ENCODE measurements at places on chromosomes 16 and 17. TPM values are rescaled to one million over a fixed set of nuclear protein-coding genes. Genes with fewer than 3 reads are reported as not detected.

GNG13 gene
- not detected for total RNA-seq

CDH13 gene
- 1.5 TPM for total RNA-seq

TEDC2 gene
- total RNA-seq, result 45.4 TPM

SLC12A3 gene
- total RNA-seq, result not detected

NAGS gene
- total RNA-seq, result 3.7 TPM

CLEC19A gene
- total RNA-seq, result 0.20 TPM

ZSCAN10 gene
- total RNA-seq, result 212 TPM

- no peak overlapping the region for H3K4me3 ChIP-seq
- no peaks in the 10 kb centered on the region for H3K4me1 ChIP-seq
- no peaks in the 10 kb centered on the region for H3K36me3 ChIP-seq
- DNase-seq, result no peak
- H3K27ac ChIP-seq, result no peak overlapping the region
- H3K27me3 ChIP-seq, result peaks cover 98% of the 10 kb centered on the region
Measured at GRCh38 chr17:48643697-48644012, 17.5 kb upstream of the HOXB9 start.

DNA sequence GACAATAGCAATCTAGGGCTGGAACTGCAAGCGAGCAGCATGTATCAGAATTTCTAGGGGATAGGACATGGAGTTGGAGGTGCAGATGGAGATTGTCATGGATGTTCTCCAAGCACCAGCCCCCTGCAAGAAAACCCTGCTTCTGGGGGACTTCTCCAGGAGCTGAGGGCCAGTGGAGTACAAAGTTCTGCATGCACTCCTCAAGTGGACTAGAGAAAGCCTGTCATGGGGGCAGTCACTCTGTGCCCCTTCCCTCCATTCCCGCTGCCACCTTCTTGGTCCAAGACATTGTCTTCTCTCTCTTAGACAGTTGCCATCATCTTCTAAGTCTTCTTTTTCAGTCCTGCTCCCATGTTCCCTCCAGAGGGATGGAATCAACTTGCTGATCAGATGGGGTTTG is 87.9 kb downstream of the AIPL1 start:
- no peak overlapping the region for H3K4me3 ChIP-seq
- H3K27ac ChIP-seq, result no peak overlapping the region

GRCh38 chr17:49996495-49997300 is 1.7 kb upstream of the DLX3 start:
- H3K36me3 ChIP-seq, result no peaks in the 10 kb centered on the region
- peak overlapping the region; percentile 73 for H3K4me3 ChIP-seq
- DNase-seq, result peak; percentile 77
- H3K4me1 ChIP-seq, result no peaks in the 10 kb centered on the region
- peaks cover 57% of the 10 kb centered on the region for H3K27me3 ChIP-seq
- no peak overlapping the region for H3K27ac ChIP-seq

DNA sequence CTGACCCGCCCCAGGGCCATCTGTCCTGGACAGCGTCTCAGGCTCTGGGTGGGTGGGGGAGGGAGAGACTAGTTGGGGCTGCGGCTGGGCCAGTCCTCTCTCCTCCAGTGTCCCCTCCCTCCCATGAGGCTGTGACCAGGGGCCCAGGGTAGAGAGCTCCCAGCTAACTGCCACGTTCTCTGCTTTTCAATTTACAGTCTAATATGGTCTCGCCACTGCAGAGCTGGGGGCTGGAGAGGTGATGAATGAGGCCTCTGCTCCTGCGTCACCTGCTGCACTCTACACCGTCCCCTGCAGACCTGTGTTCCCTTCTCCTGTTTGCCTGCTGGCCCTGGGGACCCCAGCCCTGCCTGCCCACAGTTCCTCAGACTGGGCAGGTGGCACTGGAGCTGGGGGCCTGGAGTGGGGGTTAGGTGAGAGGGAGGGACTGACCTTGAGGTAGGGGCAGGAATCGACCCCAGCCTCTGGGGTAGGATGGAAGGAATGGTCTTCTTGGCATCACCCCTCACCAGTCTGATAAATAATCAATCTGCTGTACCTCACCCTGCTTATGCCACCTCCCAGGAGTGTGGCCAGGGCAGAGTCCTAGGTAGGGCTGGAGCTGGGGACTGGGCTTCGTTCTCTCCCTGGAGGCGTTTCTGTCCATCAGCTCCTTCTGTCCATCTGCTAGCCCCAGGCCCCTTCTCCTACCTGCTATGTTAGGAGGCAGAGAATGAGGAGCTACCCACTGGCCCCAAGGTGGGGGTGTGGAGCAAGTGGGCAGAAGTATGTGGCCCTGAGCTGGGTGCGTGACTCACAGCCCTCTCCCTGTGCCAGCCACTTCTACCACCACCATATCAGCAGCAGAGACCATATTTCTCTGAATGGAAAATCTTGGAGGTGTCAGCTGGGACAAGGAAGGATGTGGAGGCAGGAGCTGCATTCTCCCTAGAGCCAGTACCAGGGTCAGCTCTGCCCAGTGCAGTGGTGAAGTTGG is 12.9 kb downstream of the SEZ6 start:
- no peaks in the 10 kb centered on the region for H3K4me1 ChIP-seq
- H3K27me3 ChIP-seq, result no peaks in the 10 kb centered on the region
- no peak overlapping the region for H3K4me3 ChIP-seq
- DNase-seq, result no peak

- H3K27me3 ChIP-seq, result no peaks in the 10 kb centered on the region
- H3K27ac ChIP-seq, result no peak overlapping the region
- H3K4me3 ChIP-seq, result no peak overlapping the region
- H3K4me1 ChIP-seq, result peaks cover 2% of the 10 kb centered on the region
- no peak for DNase-seq
Measured at GRCh38 chr16:7209598-7209997, 123.0 kb upstream of the RBFOX1 start.

GRCh38 chr16:31344712-31345111 is 10.3 kb upstream of the ITGAX start:
- H3K4me1 ChIP-seq, result no peaks in the 10 kb centered on the region
- no peak overlapping the region for H3K4me3 ChIP-seq
- no peaks in the 10 kb centered on the region for H3K27me3 ChIP-seq
- no peak overlapping the region for H3K27ac ChIP-seq
- H3K36me3 ChIP-seq, result no peaks in the 10 kb centered on the region
- no peak for DNase-seq

DNA sequence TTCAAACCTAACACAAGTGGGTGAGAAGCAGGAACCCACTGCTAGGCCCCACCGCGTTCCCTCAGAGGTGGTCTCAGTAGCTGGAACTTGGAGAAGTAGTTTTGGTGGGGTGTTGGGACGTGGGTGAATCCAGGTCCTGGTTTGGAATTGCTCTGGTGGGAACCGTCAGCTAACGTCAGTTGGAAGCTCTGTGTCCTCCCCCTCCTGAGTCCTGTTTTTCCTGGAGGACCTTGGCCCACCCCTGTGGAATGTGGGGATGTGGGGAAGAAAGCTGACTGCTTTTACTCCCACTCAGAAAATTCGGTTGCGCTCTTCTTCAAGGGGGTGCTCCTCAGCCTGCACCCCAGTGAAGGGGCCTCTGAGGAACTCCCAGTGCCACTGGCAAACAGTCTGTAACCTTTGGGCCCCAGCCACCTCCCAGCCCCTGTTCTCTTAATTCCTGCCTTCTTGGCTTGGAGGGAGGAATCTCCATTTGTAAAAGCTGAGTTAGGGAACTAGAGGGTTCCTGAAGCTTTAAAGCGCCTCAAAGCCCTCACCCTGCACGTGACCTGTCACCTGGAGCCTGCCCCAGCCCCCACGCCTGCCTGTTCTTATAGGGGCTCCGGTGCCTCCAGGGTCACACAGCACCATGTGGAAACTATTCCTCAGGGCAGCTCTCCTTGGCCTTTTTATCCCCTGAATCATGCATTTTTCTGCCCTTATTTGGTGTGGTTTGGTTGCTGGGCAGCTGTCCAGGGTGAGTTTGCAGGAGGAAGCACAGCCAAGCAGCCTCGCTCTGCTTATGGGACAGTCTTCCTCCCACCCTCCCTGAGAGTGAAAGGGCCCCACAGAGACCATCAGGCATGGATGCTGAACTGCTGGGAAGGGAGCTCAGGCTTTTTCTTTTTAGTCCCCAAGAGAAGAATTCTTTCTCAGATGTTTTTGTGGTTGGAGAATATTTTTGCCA is 16.2 kb upstream of the NAGLU start:
- peak overlapping the region; percentile 59 for H3K4me3 ChIP-seq
- H3K27ac ChIP-seq, result no peak overlapping the region
- peaks cover 2% of the 10 kb centered on the region for H3K27me3 ChIP-seq
- peak; percentile 77 for DNase-seq
- peaks cover 11% of the 10 kb centered on the region for H3K4me1 ChIP-seq

GRCh38 chr17:49746791-49747490 is 17.0 kb downstream of the FAM117A start:
- H3K27ac ChIP-seq, result no peak overlapping the region
- DNase-seq, result no peak
- peaks cover 1% of the 10 kb centered on the region for H3K36me3 ChIP-seq

DNA sequence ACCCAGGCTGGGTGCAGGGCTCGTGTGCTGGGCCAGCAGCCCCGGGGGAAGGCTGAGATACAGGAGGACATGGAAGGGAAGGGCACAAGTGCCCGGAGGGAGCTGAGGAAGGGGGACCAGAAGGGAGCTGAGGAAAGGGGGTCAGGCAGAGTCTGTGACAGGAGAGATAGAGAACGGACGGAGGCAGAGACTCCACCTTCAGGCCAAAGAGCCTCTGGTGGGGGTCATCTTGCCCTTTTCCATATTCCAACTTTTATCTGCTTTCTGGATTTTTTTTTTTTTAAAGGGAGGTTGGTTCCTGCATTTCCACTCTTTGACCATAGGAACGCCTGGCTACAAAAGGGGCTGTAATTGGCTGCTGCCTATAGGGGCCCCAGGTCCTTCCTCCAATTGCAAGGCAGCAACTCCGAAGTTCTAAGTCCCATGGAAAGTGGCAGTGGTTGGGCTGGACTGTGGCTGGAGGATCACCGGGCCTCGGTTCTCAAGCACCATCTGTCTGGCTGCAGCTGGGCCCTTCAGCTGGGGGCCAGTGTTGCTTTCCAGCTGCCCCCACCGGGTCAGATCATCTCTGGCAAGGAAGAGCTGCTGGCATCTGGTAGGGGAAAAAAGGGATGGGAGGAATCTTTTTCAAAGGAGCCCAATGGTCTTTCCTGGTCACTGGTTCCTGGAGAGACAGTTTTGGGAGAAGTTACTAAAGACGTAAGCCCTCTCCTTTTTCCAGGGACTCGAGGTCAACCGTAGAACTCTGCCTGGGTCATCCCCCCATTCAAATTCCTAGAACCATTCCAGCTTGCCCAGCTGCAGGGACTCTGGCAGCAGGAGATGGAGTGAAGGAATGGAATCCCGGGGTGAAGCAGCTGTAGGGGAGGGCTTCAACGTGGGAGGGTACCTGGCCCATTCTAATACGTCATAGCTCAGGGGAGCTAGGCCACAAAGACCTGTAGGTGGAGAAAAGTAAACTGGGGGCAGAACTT is 13.1 kb upstream of the MRPS23 start:
- H3K4me1 ChIP-seq, result peaks cover 2% of the 10 kb centered on the region
- no peak overlapping the region for H3K27ac ChIP-seq
- H3K27me3 ChIP-seq, result peaks cover 5% of the 10 kb centered on the region
- peak overlapping the region; percentile 57 for H3K4me3 ChIP-seq
- peak; percentile 46 for DNase-seq
- peaks cover 2% of the 10 kb centered on the region for H3K36me3 ChIP-seq

GRCh38 chr17:32187271-32187670 is 45.0 kb downstream of the RHOT1 start:
- no peak for DNase-seq
- no peak overlapping the region for H3K27ac ChIP-seq
- no peaks in the 10 kb centered on the region for H3K4me1 ChIP-seq
- H3K27me3 ChIP-seq, result no peaks in the 10 kb centered on the region

- H3K4me3 ChIP-seq, result no peak overlapping the region
- no peak for DNase-seq
- peaks cover 4% of the 10 kb centered on the region for H3K27me3 ChIP-seq
- H3K27ac ChIP-seq, result no peak overlapping the region
- H3K4me1 ChIP-seq, result no peaks in the 10 kb centered on the region
Measured at GRCh38 chr17:43938838-43939182, 3.5 kb downstream of the PPY start.

- no peak for DNase-seq
- H3K27me3 ChIP-seq, result no peaks in the 10 kb centered on the region
- no peaks in the 10 kb centered on the region for H3K4me1 ChIP-seq
- H3K36me3 ChIP-seq, result no peaks in the 10 kb centered on the region
- H3K27ac ChIP-seq, result no peak overlapping the region
Measured at GRCh38 chr17:31413874-31414549, 22.5 kb downstream of the RAB11FIP4 start.

DNA sequence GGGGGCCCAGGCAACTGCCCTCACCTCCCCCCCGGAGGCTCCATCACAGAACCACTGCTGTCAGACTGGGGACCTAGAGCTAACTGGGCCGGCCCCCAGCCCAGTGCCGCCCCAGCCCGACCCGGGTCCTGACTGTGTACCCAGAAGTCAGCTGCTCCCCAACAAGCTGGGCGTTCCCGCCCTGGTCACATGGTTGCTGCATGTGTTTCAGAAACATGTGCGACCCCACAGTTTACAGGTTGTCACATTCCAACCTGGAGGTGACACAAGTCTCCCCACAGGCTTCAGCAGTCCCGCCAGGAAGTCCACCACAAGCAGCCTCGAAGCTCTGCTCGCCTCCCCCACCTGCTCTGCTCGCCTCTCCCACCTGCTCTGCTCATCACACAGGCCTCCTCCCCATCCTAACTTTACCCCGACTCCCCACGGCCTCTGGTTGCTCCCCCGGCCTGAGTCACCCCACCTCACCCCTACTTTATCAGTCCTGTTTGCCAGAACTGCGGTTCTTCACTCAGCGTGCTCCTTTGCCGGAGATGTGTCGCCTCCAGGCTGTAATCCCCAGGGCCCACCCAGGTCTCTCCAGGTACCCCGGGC is 968 bp downstream of the MRPL28 start:
- no peak for DNase-seq
- no peaks in the 10 kb centered on the region for H3K4me1 ChIP-seq
- no peak overlapping the region for H3K27ac ChIP-seq
- peaks cover 54% of the 10 kb centered on the region for H3K36me3 ChIP-seq

DNA sequence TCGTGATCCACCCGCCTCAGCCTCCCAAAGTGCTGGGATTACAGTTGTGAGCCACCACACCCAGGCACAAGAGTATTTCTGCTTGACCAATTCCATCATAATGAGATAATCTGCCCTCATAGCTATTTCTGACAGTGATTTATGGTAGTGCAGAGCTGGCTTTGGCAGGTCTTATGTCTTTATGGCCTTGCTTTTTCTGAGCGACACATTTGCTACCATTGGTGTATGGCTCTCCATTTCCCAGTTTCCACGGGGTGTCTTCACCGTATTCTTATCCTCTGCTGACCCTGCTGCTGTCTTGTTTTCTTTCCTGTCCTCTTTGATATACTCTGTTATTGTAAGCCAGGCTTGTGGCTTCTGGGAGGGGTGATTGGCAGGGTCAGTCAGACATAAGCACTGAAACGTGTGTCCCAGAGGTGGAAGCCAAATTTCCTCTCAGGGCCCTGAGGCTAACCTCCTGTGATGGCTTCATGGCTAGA is 161.1 kb upstream of the TBX2 start:
- no peaks in the 10 kb centered on the region for H3K4me1 ChIP-seq
- no peak for DNase-seq
- H3K27ac ChIP-seq, result no peak overlapping the region
- H3K4me3 ChIP-seq, result no peak overlapping the region
- no peaks in the 10 kb centered on the region for H3K36me3 ChIP-seq

DNA sequence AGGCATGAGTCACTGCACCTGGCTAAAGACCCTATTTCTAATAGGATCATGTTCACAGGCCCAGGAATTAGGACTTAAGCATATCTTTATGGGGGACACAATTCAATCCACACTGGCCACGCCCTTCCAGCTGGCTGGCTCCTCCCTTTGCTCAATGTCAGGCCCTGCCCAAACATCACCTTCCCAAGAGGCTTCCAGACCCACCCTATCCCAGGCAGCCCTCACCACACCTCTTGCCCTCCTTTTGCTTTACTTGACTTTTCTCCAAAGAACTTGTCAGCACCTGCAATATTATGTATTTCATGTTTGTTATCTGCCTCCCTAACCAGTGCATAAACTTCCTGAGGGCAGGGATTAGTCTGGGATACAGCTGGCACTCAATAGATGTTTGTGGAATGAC is 109.6 kb upstream of the CDH5 start:
- no peak overlapping the region for H3K4me3 ChIP-seq
- no peaks in the 10 kb centered on the region for H3K27me3 ChIP-seq
- H3K4me1 ChIP-seq, result no peaks in the 10 kb centered on the region
- DNase-seq, result no peak

Data from H9 (cell line).